Activated T-cell treated with anti-CD3 and anti-CD28 coated beads, Interleukin-2, amount 50 U/mL, for 4 hours (primary cell): ENCODE measurements at places on chromosomes 13 and 19.

- DNase-seq, result no peak
Observed at GRCh38 chr13:113196970-113197737, 11.3 kb downstream of the PCID2 start.

DNA sequence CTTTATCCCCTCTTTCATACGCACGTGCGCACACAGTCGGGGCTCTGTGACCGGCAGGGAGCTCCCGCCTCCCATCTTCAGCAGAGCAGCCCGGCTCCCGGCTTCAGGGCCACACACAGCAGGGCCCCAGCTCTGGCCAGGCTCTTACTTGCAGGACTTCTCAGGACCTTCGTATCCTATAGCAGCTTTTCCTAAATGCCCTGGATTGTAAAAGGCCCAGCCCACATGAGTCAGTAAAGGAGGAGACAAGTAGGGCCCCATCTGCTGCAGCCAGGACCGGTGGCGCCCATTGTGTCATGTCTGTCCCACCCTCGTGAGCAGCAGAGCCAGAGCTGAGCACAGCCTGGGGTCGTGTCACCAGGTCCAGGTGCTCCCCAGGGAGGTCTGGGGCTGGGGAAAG is 107.6 kb upstream of the VSTM2B start:
- no peak for DNase-seq

DNA sequence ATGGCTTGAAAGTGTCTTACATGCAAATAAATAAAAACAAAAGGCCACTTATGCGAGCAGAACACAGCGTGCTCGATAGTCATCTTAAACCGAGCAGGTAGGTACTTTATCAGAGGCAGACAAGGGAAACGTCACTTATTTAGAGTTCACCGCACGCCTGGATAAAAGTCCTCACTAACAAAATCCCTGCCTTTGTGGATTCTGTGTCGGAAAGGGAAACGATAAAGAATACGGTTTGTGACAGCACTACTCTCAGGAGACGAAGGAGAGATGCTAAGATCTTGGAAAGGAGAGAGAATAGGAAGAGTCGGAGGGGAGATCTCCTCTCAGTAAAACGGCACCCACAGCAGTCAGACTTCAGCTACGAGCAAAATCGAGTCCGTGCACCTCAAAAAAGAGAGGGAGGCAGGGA is 581 bp downstream of the RCBTB1 start:
- no peak for DNase-seq

DNA sequence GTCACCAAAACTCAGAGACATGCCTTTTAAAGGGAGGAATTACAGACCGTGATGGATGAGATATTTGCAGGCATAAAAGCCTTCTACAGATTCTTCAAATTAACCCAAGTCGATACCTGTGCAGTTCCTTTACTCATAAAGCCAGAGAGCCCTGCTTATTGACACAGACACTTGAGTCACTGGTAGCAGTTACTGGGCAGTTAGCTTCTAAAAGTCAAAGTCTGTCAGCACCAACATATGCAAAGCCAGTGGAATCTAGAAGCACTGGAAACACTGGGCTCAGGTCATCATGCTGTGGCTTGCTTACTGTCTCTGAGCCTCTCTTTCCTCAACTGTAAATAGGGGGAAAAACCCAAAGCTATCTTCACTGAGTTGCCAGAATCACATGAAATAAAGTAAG is 25.7 kb upstream of the LRCH1 start:
- DNase-seq, result no peak

- DNase-seq, result no peak
Observed at GRCh38 chr19:56841193-56841543, 642 bp upstream of the PEG3 start.

GRCh38 chr13:96141032-96141431 is 51.1 kb downstream of the HS6ST3 start:
- DNase-seq, result no peak

DNA sequence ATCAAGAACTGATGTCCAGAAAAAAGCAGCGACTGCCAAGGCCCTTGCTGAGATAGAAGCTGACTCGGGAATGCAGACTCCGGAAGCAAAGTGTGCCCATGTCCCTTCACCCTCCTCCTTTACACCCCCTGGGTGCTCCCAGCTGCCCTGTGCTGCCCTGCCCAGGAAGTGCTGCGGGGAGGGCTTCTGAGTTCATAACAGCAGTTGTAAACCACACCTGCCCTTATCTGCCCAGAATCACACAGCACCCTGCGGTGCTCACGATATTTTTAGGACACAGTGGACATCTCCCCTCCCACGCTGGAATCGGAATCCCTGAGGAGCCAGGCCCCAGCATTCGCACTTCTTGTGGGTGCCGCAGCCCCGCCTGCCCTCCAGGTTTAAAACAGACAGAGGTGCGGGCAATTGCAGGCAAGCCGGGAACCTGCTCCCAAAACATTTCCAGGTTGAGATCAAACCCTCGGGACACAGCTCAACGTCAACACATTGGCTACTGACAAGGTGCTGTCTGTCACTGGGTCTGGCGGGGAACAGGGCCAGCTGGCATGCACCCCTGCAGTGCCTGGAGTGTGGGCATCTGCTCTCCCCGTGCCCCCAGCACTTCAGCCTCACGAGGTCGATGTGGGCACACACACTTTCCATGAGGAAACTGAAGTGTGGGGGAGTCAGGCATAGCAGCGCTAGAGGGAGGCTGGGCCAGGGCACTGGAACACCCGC is 36.8 kb downstream of the RAB20 start:
- no peak for DNase-seq

DNA sequence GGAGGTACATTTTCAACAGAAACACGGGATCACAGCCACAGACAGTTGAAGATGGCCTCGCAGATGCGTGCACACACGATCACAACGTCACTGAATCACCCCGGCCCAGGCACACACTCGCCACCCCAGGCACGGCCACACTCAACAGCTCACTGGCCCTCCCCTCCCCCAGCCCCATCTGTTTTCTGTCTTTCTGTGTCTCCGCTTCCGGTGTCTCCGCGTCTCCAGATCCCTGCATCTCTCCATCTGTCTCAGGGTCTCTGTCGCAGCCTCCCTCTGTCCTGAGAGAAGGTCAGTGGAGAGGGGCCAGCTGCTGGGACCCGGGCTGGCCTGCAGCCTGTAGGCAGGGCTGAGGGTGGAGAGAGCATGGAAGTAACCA is 3.8 kb upstream of the ATP1A3 start:
- DNase-seq, result no peak

DNA sequence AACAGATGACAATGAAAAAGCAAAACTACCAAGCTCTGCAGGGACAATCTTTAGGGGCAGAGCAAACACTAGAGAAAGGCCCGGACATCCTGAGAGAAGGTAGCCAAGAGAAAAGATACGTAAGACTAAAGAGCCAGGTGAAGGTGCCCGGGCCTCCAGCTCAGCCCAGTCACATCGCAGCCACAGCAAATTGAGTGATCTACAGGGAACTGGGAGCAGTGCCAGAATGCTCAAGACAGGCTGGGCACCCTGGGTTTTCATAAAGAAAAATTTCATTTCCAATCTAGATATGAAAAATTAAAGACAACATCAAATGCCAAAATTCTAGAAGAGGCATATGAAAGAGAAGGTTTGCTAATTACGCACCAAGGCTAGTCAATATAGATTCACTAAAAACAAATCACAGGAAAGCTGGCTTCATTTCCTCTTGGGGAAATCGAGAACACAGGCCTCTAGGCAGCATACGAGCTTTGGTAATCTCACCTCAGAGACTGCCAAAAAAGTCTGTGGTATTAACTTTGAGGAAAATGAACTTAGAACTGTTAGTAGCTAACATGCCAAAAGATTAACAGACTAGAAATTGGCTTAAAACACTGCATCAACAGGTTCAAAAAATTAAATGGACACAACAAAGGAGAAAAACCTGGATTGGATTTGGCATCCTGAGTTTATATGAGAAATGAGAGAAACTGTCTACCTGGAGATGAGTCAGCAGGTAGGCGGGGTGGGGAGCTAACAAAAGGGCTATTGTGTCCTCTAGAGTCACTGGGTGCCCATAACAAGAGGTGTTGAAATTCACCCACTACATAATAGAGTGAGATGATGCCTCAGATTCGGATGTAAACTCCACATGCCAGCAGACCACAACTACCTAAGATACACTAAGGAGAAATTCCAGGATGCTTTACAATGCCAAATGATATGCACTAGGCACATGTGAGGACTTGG is 6.6 kb downstream of the ANKRD10 start:
- no peak for DNase-seq

DNA sequence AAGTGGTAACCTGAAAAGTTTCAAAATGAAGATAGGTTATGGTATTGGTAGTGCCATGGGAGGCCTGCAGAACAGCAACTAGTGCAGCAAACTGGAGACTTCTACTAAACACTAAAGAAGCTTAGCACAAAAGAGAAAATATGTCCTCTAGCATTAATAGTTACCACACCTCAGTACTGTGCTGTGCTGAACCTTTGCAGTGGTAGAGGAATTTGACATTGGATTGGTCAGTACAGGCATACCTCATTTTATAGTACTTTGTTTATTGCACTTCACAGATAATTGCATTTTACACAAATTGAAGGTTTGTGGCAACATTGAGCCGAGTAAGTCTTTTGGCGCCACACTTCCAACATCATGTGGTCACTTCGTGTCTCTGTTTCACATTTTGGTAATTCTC is 40.4 kb downstream of the ZMYM2 start:
- DNase-seq, result no peak

- DNase-seq, result no peak
Observed at GRCh38 chr13:77749344-77749880, 51.9 kb downstream of the SLAIN1 start.

DNA sequence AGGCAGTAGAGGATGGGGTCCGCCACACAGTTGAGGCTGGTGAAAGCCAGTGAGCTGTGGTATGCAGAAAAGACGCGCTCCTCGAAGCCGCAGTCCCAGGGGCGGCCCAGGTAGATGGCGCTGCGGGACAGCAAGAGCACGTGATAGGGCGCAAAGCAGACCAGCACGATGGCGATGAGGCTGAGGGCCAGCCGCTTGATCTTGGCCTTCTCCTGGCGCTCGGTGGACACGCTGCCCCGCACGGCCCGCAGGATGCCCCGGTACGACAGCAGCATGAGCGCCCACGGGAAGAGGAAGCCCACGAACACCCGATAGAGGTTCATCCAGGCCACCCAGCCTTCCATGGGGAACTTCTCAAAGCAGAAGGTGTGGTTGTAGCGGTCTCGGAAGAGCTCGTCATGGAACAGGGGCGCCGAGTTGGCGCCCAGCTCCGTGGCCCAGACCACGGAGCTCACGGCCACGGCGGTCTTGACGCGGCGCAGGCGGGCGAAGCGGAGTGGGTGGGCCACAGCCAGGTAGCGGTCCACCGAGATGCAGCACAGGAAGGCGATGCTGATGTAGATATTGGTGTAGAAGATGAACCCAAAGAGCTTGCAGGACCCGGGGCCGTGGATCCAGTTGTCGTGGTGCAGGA is 6.5 kb upstream of the OPA3 start:
- DNase-seq, result no peak

- DNase-seq, result no peak
Observed at GRCh38 chr19:49440439-49441209, 703 bp downstream of the SLC17A7 start.

GRCh38 chr13:37129866-37130265 is 24.4 kb upstream of the CSNK1A1L start:
- DNase-seq, result no peak
